ENCODE measurements at places on chromosomes 11 and 22.

- DNase-seq: no peak
Observed at GRCh38 chr11:75029836-75030631, 41.3 kb downstream of the NEU3 start.

- no peak for DNase-seq
Observed at GRCh38 chr11:61773356-61773755, 19.0 kb downstream of the TMEM258 start.

DNA sequence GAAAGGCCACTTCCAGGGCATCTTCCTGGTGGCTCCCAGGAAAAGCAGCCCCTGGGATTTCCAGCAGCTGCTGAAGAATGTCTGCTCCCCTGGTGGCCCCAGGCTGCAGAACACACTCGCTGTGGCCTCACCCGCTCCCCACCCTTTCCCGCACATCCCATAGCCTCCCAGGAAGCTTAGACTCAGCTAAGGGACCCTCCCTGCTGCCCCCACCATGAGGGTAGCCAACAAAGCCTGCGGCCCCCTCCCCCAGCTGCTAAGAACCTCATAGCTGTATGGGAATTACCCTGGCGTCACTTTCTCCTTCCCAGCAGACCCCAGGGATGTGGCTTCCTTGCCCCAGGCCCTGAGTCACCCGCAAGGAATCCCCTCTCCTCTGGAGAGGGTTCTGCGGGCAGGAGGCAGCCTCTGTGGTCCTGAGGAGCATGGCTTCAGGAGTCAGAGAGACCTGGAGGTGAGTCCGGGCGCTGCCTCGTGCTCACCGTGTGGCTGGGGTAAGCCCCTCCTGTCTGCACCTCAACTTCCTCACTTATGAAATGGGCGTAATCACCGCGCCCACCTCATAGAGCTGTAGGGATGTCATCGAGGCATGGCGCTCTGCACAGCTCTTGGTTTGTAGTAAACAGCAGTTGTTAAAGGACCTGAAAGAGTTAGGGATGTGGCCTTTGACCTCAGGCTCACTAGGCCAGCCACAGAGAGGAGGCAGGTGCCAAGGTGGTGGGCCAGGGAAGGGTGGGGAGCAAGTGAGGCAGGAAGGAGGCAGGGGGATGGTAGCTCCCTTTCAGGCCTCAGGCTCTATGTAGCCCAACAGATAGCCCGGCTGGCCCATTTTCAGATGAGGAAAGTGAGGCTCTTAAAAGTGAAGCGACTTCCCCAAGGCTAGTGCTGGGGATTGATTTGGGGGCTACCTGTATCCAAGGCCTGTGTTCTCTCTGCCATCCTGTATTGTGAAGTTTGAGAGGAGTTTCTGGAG lies 71.2 kb downstream of the LRRC32 start:
- DNase-seq: no peak

GRCh38 chr11:11117730-11118129 lies 235.3 kb downstream of the CSNK2A3 start:
- DNase-seq: no peak

GRCh38 chr11:9615031-9615451 lies 41.6 kb downstream of the WEE1 start:
- DNase-seq: no peak

GRCh38 chr11:98771791-98772190 lies 249.0 kb upstream of the CNTN5 start:
- peak; percentile 51 for DNase-seq

- no peak for DNase-seq
Observed at GRCh38 chr11:80307676-80308075, 866.8 kb upstream of the TENM4 start.

DNA sequence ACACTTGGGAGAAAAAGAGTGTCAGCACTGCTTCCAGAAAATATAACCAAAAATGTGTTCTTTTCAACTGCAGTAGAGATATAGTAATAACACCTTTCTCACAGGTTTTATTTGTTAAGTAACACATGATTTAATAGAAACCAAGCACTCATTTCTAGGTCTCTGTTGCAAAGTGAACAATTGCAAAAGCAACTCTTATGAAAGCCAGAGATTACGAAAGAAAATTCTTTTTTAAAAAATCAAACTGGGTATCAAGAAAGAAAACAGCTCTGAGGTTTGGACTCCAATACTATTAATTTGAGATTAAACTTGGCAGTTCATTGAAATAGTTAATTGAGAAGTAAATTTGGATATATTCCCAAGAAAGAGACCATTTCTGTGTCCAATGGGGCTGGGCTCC lies 9.8 kb upstream of the XKR3 start:
- DNase-seq: no peak

GRCh38 chr11:110974731-110975130 lies 262.5 kb upstream of the ARHGAP20 start:
- no peak for DNase-seq

GRCh38 chr11:24900960-24901549 lies 404.2 kb downstream of the LUZP2 start:
- no peak for DNase-seq

GRCh38 chr11:68632802-68633201 lies 51.5 kb upstream of the GAL start:
- no peak for DNase-seq

GRCh38 chr22:41816241-41816640 lies 15.8 kb downstream of the CCDC134 start:
- DNase-seq: no peak

DNA sequence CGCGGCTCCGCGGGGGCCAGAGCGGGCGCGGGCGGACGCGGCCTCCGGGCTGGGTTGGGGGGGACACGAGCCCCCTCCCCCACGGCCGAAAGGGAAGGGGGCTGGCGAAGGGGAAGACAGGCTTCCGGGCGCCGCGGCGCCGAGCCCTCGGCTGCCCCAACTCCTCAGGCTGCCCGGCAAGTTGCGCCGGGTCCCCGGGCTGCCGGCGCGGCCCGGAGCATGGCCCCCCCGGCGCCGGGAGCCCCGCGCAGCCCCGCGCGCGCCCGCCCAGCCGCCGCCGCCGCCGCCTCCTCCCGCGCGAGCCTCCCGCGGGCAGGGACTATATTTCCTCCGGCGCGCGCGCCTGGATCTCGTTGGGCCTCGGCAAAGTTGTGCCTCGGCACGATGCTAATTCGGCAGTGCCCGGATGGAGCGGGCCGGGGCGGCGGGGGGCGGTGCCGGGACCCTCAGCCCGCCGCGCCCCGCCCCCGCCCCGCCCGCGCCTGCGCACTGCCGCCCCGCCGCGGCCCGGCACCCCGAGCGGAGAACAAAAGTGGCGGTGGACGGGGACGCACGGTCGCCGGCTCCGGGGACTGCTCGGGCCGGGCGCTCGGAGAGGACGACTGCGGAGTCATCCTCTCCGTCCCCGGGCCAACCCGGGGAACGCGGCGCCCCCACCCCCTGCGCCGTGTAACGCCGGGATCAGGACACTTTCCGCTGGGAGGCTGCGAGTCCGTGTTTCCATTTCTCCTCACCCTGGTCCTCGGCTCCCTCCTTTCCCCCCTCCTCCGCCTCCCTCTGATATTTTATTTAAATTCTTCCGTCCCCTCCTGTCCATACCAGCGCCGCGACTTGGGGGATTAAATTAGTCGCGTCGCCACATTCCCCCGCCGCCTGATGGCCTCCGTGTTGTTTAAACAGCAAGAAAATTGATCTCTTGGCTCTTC lies at the start of gene PHF21B:
TSS of gene PHF21B (minus strand) at position 400 of the 926 bp plus-strand sequence. CDS start 456 bp downstream, outside the sequence.
- no peak for DNase-seq

GRCh38 chr11:1770528-1770927 lies 6.8 kb upstream of the CTSD start:
- DNase-seq: no peak
